CD4-positive, CD25-positive, alpha-beta regulatory T cell (primary cell): ENCODE measurements at places on chromosomes 7 and 10.

DNA sequence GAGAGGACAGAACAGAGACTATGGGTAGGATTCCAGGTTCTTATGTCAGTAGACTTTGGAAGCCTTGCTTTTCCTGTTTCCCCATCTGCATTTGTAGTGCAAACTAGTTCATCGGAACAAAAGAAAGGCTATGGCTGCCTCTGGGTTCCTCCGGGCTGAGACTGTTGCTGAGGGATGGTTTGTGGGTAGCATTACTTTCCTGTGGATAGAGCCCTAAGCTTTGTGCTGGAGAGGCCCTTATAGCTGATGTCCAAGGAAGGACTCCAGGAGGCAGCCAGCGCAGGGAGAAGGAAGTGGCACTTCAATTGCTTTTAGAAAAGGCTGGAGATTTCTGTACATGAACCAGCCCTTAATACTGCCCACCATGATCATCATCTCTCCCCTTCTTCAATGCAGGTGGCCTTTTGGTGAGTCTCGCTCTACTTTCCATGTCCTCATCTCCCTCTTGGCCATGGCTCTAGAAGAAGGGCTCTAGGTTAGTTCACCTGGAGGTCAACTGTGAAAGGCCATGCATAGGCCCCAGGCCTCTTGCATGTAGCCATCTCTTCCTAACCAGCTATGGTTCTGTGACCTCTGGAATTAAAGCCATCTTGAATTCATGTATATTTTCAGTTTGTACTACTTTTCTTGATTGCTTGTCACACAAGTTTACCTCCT lies 15.4 kb downstream of the MXI1 start:
- DNase-seq = no peak
- H3K27ac ChIP-seq = no peak overlapping the region
- peaks cover 28% of the 10 kb centered on the region for H3K4me1 ChIP-seq
- H3K36me3 ChIP-seq = no peaks in the 10 kb centered on the region
- no peaks in the 10 kb centered on the region for H3K27me3 ChIP-seq
- H3K4me3 ChIP-seq = no peak overlapping the region

GRCh38 chr10:56487746-56488145 lies 126.7 kb upstream of the ZWINT start:
- no peak overlapping the region for H3K4me3 ChIP-seq
- H3K4me1 ChIP-seq = no peaks in the 10 kb centered on the region
- no peaks in the 10 kb centered on the region for H3K36me3 ChIP-seq
- H3K27ac ChIP-seq = no peak overlapping the region

DNA sequence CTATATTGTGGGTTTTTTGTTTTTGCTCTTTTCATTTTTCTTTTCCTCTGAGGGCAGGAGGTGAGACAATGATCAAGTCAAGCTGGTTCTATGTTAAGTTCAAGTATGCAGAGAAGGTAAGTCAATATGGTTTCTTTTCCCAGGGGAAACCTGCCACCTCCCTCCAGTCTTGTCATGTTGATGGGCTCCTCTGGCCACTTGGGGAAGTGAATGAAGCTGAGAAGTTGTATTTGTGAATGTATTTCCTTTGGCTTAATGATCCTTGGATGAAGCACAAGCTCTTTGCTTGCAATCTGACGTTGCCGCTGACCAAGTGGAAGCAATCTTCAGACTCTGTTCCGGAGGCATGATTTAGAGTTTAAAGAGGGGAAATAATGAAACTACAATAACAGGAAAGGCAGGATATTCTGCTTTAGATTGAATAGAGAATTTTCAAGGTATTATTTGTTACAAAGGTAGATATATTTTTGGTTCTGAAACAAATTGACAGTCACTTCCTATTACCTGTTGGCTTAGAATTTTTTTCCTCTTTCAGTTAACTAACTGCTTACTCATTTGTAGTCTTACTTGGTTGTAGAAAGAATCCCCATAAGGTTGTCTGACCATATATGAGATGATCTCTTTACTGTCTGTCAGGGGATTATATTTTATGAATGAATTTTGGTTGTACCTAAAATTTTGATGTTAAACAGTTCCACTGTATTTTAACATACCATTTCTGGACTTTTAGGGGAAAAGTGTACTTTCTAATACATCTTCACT lies 369.6 kb downstream of the AUTS2 start:
- H3K36me3 ChIP-seq = no peaks in the 10 kb centered on the region
- no peaks in the 10 kb centered on the region for H3K27me3 ChIP-seq
- H3K27ac ChIP-seq = no peak overlapping the region
- no peak for DNase-seq

GRCh38 chr10:100291356-100291755 lies 4.9 kb upstream of the BLOC1S2 start:
- H3K27ac ChIP-seq = no peak overlapping the region
- no peak for DNase-seq
- peaks cover 5% of the 10 kb centered on the region for H3K4me1 ChIP-seq
- H3K36me3 ChIP-seq = no peaks in the 10 kb centered on the region

GRCh38 chr10:101000915-101001658 lies 1.5 kb downstream of the LZTS2 start:
- H3K27ac ChIP-seq = no peak overlapping the region
- no peak overlapping the region for H3K4me3 ChIP-seq
- H3K36me3 ChIP-seq = peaks cover 9% of the 10 kb centered on the region
- DNase-seq = no peak

DNA sequence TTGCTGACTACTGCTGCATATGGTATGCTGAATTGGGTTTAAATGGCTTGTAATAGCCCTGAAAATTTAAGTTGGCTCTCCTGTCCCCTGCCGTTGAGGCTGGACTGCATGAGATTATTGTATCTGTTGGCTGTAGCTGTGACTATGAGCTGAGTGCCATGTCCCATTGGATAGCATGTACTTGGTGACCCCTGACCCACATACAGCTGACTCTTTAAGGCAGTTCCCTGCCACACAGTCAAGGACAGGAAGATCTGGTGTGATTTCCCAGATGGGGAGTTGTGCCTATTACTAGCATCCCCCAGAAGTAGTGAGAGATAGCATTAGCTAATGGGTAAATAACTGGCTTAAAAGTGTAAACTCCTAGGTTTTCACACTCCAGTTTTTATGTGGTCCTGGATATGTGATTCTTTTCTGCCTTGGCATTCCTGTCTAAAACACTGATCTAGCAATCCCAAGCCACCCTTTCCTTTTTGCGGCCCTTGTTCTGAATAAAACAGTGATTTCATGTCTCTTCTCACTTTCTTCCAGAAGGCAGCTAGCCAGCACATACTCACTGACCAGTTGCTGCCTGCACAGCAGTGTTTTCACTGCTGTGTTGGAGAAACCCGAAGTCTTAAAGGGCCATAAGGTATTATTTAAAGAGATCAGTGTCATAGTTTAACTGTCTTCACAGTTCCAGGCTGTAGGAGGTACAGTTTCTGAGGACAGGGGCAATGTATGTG lies 35.9 kb downstream of the LRRC4 start:
- no peak for DNase-seq
- H3K4me1 ChIP-seq = no peaks in the 10 kb centered on the region
- H3K4me3 ChIP-seq = no peak overlapping the region
- no peak overlapping the region for H3K27ac ChIP-seq
- H3K36me3 ChIP-seq = peaks cover 31% of the 10 kb centered on the region

GRCh38 chr7:28784171-28784902 lies 173.8 kb downstream of the TRIL start:
- H3K4me3 ChIP-seq = no peak overlapping the region
- no peaks in the 10 kb centered on the region for H3K36me3 ChIP-seq
- peaks cover 3% of the 10 kb centered on the region for H3K27me3 ChIP-seq
- no peak for DNase-seq

DNA sequence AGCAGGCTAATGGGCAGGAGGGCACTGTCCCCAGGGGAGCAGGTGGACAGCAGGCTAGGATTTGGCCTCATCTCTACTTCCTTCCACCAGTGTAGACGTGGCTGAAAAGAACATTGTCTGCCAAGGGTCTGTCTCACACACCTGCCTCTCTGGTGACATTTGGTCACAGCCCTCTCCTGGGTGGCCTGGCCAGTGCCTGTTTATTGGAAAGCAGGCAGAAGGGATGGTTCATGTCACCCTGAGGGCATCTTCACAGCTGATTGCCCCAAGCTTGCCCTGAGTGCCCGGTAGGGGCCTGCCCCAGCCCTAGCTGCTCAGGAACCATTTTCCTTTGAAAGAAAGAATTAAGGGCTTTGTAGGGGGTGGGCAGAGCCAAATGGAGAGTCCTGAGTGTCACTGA lies 138.7 kb downstream of the C10orf105 start:
- no peak for DNase-seq
- no peaks in the 10 kb centered on the region for H3K4me1 ChIP-seq
- H3K27me3 ChIP-seq = no peaks in the 10 kb centered on the region
- H3K36me3 ChIP-seq = no peaks in the 10 kb centered on the region

DNA sequence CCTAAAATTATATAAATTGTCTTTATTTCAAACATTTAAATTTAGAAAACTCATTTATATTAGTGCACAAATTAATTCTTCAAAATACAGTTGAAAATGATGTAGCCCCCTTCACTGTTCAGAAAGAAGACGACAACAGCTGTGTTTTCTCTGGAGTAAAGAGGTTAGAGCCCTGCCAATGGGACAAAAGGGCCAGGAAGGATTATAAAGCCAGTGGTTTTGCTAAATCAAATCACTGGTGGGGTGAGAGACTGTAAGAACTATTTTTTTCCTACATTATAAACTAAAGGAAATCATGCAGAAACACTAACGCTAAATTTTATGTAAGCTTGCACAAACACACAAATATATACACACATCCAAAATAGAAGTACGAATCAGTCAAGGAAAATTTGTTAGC lies 386.6 kb downstream of the PARD3 start:
- H3K27ac ChIP-seq = no peak overlapping the region
- H3K4me3 ChIP-seq = no peak overlapping the region
- no peaks in the 10 kb centered on the region for H3K27me3 ChIP-seq
- H3K36me3 ChIP-seq = no peaks in the 10 kb centered on the region
- no peak for DNase-seq

GRCh38 chr10:31457858-31458257 lies 138.8 kb downstream of the ZEB1 start:
- H3K27me3 ChIP-seq = no peaks in the 10 kb centered on the region
- no peak overlapping the region for H3K4me3 ChIP-seq
- H3K4me1 ChIP-seq = no peaks in the 10 kb centered on the region
- peaks cover 20% of the 10 kb centered on the region for H3K36me3 ChIP-seq
- H3K27ac ChIP-seq = no peak overlapping the region

DNA sequence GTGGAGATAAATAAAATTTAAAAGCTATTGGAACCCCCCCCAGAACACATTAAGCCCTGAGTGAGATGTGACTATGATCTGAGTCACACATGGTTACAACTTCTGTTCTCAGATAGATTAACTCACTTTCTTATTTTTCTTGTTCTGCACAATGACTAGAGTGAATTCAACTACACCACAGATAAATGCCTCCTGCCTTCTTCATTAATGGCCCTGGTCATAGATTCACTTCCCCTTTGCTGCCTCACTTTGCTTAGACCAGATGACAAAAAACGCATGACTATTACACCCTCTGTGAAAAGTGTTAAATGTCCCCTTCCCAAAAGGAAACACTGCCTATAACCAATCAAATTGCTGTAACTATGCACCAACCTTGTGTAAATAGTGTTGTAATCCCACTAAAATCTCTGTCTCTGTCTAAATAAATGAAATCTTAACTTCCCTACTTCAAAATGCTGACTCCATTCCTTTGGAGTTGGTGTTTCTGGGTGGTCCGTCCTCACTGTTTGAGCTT lies 49.4 kb downstream of the AKR1D1 start:
- no peak overlapping the region for H3K4me3 ChIP-seq
- DNase-seq = no peak
- no peaks in the 10 kb centered on the region for H3K36me3 ChIP-seq
- no peaks in the 10 kb centered on the region for H3K4me1 ChIP-seq
- H3K27me3 ChIP-seq = no peaks in the 10 kb centered on the region

DNA sequence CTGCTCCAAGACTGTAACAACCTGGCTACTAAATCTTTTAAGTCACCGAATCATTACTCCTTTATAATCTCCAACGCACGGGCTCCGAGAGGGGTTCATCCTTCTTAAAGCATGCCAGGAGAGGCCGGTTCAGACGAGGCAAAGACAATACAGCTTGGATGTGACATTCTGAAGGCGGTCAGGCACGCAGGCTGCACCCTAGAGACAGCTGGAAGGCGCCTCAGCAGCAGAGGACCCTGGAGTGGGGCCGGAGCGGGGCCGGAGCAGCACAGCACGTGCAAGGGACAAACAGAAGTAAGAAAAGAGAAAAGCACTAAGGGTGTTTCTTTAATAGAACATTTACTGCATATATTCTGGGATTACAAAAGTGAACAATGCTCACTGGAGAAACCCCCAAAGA lies 97.8 kb upstream of the PPP2R2D start:
- no peaks in the 10 kb centered on the region for H3K36me3 ChIP-seq
- H3K4me1 ChIP-seq = no peaks in the 10 kb centered on the region
- peaks cover 2% of the 10 kb centered on the region for H3K27me3 ChIP-seq
- DNase-seq = no peak
- no peak overlapping the region for H3K27ac ChIP-seq
- H3K4me3 ChIP-seq = no peak overlapping the region

- no peak overlapping the region for H3K27ac ChIP-seq
- no peaks in the 10 kb centered on the region for H3K4me1 ChIP-seq
- peaks cover under 1% of the 10 kb centered on the region for H3K27me3 ChIP-seq
Observed at GRCh38 chr7:1214516-1214915, 18.2 kb upstream of the UNCX start.

- H3K27ac ChIP-seq = no peak overlapping the region
- H3K4me3 ChIP-seq = no peak overlapping the region
- H3K4me1 ChIP-seq = no peaks in the 10 kb centered on the region
- no peaks in the 10 kb centered on the region for H3K27me3 ChIP-seq
- no peaks in the 10 kb centered on the region for H3K36me3 ChIP-seq
Observed at GRCh38 chr7:72435925-72436480, 23.9 kb upstream of the CALN1 start.

GRCh38 chr10:131452926-131453720 lies 141.6 kb upstream of the TCERG1L start:
- no peaks in the 10 kb centered on the region for H3K36me3 ChIP-seq
- no peak overlapping the region for H3K27ac ChIP-seq
- DNase-seq = no peak
- peaks cover 5% of the 10 kb centered on the region for H3K4me1 ChIP-seq
- peaks cover 2% of the 10 kb centered on the region for H3K27me3 ChIP-seq
- no peak overlapping the region for H3K4me3 ChIP-seq

- peaks cover 10% of the 10 kb centered on the region for H3K4me1 ChIP-seq
- no peaks in the 10 kb centered on the region for H3K36me3 ChIP-seq
- DNase-seq = no peak
- no peak overlapping the region for H3K4me3 ChIP-seq
Observed at GRCh38 chr7:151404216-151405011, 5.4 kb downstream of the WDR86 start.

DNA sequence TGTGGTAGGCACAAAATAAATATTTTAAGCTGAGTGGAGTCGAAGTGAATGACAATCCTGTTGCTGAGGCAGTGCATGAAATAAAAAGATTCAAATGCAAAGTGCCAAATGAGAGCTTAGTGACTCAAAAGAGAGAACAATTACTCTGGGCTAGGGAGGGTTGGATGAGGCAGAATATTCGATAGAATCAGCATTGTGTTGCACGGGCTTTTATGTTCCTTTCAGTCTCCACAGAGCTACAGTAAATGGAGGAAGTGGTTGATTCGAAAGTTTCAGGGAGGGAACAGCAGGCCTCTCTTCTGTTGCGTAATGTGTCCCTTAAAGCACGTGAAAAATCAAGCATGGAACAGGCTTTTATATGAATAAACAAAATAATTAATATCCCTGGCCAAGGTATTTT lies 599.3 kb upstream of the CELF2 start:
- H3K27ac ChIP-seq = no peak overlapping the region
- no peak for DNase-seq
- H3K27me3 ChIP-seq = no peaks in the 10 kb centered on the region

- DNase-seq = no peak
- no peak overlapping the region for H3K27ac ChIP-seq
- peaks cover 7% of the 10 kb centered on the region for H3K4me1 ChIP-seq
- H3K27me3 ChIP-seq = peaks cover 3% of the 10 kb centered on the region
- no peak overlapping the region for H3K4me3 ChIP-seq
Observed at GRCh38 chr7:135843214-135843613, 94.6 kb upstream of the FAM180A start.
